ENCODE measurements at places on chromosomes 7 and 10.

GRCh38 chr7:123669485-123669884 is 13.8 kb downstream of the LMOD2 start:
- DNase-seq = no peak

- no peak for DNase-seq
These were observed 249.9 kb upstream of the PLXNA4 start for GRCh38 chr7:132825932-132826835.

GRCh38 chr7:110813986-110814385 is 276.9 kb upstream of the LRRN3 start:
- no peak for DNase-seq

DNA sequence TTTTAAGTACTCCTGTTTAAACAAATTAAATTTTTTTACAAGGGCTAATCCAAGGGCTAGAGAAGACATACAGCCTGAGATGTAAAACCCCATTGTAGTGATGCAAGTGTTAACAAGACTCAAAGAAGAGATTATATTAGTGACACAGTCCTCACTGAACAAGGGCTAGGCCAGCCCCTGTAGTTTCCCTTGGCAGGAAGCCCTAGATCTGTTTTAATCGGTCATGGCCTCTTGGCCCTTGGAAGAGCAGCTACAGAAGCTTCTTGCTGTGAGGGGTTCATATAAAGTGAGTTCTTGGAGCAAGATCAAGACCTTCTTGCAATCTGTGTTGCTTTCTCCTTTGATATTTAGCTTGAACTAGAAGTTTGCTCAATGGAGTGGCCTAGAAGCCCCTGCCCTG is 1339.4 kb downstream of the XPNPEP1 start:
- no peak for DNase-seq

DNA sequence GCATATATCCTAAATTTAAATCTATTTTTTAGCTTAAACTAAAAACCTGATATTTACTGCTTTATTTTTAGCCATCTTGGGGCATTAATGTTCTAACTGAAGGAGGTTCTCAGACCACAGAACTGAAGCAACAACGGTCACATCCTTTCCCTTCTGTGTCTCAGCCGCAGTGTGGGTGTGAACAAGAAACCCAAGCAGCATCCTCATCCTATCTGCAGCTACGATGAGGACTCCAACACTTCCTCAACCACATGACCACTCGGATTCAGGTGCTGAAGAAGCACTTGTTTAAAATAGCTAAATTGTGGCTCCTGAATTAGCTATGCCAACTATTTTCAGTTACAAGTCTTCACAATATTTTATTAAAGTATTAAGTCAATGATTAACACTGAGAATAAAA is 5.3 kb downstream of the ESYT2 start:
- DNase-seq = no peak
